ENCODE measurements at places on chromosomes 2 and 18.

DNA sequence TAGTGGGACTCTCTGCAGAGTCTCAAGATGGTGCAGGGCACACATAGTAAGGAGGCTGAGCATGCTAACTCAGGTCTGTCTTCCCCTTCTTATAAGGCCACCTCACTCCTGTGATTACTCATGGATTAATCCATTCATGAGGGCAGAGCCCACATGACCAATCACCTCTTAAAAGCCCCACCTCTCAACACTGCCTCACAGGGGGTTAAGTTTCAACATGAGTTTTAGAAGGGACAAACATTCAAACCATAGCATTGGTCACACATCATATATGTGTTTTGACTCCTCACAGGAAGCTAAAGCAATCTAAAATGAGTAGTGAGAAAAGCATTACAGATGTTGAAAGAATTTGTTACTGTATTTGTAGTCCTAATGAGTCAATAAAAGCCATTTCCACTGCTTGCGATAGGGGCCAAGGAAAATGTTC lies 57.5 kb downstream of the DTNA start:
- peak; percentile 80 for DNase-seq

DNA sequence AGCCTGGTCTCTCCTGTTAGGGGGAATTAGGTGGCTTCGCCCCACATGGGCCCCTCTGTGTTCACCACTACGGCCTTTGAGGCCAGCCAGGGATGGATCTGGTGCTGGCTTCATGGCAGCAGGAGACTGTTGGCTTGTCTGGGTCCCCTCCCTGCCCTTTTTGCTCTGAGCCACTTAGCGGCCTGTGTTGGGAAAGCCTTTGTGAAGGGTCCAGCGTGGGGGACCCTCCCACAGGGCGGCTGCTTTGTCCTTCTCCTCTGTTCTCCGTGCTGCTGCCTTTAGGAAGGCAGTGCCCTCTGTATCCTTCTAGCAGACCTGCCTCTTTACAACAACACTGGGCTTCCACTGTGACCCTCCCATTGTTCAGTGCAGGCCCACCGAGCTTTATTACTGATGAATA lies 118.4 kb downstream of the TSN start:
- no peak for DNase-seq

DNA sequence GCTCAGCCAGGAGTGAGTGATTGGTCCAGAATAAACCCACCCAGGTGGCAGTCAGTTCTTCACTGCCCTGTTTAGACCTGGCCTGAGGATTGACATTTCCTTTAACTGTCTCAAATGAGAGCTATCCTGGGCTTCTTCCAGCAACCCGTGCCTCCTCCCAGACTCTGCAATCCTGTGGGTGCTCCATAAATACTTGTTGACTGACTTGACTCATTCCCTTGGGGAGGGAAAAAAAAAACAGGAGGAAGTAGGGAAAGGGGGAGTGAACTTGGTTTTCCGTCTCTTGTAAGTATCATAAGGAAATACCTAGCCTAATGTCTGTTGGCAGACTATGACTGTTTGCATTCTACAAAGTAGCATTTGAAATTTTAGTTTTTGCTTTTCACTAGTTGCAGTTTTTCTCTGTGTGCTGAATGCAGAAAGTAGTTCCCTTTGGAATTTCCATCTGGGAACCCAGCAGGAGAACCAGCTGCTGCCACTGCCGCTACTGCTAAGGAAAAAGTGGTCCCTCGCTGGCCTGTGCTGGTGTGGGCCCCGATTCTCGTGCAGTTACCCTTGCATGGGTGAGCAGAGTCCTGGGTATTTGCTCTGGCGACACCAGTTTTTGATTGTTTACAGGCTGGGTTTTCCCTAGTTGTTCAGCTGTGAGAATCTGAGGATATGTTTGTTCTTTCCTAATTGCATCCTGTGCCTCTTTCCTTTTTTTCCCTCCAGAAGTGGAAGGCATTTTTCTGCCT lies 78.8 kb downstream of the TGOLN2 start:
- DNase-seq = peak; percentile 94

- peak; percentile 25 for DNase-seq
Measured at GRCh38 chr18:60391571-60392226, 19.1 kb upstream of the MC4R start.

Data from BJ (cell line).